Right lobe of liver (tissue), 6 donors: ENCODE measurements at places on chromosomes 3 and 15.
A peak's percentile ranks its signal among the peaks of the same experiment; 100 is the strongest.

DNA sequence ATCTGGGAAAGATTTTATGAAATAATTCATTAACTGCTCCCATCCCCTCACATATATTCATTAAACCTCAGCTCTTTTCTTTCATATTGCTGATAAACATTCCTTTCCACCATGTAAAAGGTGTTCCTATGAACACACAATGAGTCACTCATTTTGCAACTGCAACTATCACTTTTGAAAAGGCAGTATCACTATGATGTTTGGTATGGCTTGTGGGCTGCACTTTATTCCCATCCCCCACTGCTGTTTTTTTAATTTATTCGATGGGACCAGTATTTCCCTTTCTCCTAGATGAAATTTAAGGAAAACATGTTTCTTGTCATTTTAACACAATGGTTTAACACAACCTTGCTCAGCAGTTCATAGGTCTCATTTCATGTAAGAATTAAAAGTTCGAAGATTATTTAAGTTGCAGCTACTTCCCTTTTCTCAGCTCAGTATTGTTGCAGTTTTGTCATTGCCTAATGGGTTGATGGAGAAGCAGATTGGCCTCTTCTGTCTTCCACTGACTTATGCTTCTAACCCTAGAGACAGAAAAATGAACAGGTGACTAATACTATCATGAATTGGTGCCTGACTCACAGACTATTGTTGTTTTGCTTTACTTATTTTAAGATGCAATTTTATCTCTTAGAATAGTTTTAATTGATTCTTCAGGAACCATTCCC lies 280.3 kb downstream of the ZPLD1 start:
- H3K4me3 ChIP-seq = no peak overlapping the region

GRCh38 chr3:31431321-31431720 lies 101.4 kb upstream of the STT3B start:
- H3K4me3 ChIP-seq = no peak overlapping the region
- no peak for DNase-seq
- no peaks in the 10 kb centered on the region for H3K27me3 ChIP-seq
- no peak overlapping the region for H3K27ac ChIP-seq
- H3K4me1 ChIP-seq = no peaks in the 10 kb centered on the region

DNA sequence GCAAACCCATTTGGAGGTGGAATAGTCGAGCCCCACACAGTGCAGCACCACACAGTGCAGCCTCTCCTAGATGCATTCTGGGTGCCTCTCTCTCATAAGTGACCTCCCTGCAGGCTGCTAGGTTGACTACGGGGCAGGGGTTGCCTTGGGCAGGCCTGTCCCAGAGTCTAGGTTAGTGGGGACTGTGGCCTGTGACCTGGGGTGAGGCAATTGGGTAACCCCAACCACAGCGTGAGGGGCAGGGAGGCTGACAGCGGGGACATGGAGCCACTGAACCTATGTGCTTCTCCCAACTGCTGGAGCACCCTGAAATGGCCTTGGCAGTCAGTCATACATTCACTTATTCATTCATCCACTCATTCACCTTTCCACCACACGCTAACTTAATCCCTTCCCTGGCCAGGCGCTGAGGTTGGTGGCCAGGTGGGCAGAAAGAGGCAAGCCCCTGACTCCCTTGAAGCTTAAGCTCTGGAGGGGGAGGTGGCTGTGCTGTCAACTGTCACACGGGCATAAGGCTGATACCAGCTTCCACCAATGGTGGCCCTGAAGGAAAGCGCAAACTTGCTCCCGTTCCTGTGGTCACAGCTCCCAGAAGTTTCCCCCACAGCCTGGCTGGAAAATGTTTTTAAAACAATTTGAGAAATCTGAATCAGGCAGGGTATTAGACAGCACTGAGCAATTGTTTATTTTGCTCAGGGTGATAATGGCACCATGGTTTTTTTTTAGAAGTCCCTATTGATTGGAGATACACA lies 46.2 kb downstream of the WNT7A start:
- no peaks in the 10 kb centered on the region for H3K27me3 ChIP-seq
- no peaks in the 10 kb centered on the region for H3K36me3 ChIP-seq
- no peaks in the 10 kb centered on the region for H3K4me1 ChIP-seq
- H3K27ac ChIP-seq = no peak overlapping the region
- no peak for DNase-seq

- DNase-seq = no peak
- H3K4me1 ChIP-seq = no peaks in the 10 kb centered on the region
- no peaks in the 10 kb centered on the region for H3K27me3 ChIP-seq
- no peak overlapping the region for H3K4me3 ChIP-seq
- no peak overlapping the region for H3K27ac ChIP-seq
- H3K36me3 ChIP-seq = no peaks in the 10 kb centered on the region
Measured at GRCh38 chr3:149832086-149832485, 19.1 kb downstream of the RNF13 start.

DNA sequence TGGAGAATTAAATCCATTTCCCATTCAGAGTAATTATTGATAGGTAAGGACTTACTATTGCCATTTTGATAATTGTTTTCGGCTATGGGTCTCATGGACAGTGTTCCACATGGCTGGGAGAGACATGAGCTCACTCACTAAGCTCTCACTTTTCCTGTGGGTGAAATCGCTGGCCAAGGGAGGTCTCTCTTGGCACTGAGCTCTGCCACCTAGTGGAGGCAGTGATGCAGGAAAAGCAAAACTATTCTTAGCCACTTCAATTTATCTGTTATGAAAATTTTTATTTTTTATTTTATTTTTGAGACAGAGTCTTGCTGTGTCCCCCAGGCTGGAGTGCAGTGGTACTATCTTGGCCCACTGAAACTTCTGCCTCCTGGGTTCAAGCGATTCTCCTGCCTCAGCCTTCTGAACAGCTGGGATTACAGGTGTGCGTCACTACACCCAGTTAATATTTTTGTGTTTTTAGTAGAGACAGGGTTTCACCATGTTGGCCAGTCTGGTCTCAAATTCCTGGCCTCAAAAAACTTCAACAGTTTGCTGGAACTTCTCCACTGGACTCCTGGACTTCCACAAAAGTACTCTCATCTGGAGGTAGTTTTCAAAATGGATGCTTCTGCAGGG lies 4.7 kb upstream of the RNF13 start:
- H3K27me3 ChIP-seq = no peaks in the 10 kb centered on the region
- H3K27ac ChIP-seq = no peak overlapping the region
- peak; percentile 61 for DNase-seq
- no peaks in the 10 kb centered on the region for H3K36me3 ChIP-seq
- no peaks in the 10 kb centered on the region for H3K4me1 ChIP-seq

DNA sequence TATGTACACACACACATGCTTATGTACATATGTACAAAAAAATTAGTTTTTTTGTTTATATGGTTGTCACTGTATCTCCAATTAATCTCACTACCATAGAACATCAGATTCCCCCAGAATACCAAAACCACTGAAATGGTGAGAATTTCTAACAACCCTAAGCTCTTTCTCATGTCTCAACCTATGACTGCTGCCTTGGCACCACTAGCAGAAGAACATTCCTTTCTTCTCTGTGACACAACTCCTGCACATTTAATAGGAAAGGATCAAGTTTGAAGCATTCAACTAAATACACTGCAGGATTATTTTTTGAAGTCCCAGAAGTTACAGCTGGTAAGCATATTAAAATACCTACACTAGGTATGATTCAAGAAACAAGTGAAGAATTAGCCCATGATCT lies 109.6 kb downstream of the FAM174B start:
- no peaks in the 10 kb centered on the region for H3K4me1 ChIP-seq
- H3K36me3 ChIP-seq = no peaks in the 10 kb centered on the region
- DNase-seq = no peak
- no peaks in the 10 kb centered on the region for H3K27me3 ChIP-seq

GRCh38 chr3:49120096-49120437 lies 556 bp downstream of the USP19 start:
- no peaks in the 10 kb centered on the region for H3K27me3 ChIP-seq
- DNase-seq = no peak
- no peaks in the 10 kb centered on the region for H3K4me1 ChIP-seq
- peak overlapping the region; percentile 75 for H3K27ac ChIP-seq
- peaks cover 61% of the 10 kb centered on the region for H3K36me3 ChIP-seq

DNA sequence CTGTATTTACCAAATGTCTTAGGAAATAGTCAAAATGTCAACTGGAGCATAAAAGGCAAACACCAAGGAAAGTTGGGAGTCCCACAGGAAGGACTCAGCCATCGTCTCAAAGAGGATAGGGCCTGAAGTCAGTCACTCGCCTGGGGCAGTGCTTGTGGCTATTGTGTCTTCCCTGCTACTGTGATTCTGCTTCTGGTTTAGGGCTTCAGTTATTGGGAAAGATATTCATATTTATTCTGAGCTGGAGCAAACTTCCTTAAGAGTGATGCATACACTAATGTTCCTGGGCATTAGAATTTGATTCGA lies 118.1 kb downstream of the EDEM1 start:
- no peaks in the 10 kb centered on the region for H3K27me3 ChIP-seq
- no peaks in the 10 kb centered on the region for H3K36me3 ChIP-seq
- no peak for DNase-seq
- H3K27ac ChIP-seq = no peak overlapping the region
- H3K4me3 ChIP-seq = no peak overlapping the region

DNA sequence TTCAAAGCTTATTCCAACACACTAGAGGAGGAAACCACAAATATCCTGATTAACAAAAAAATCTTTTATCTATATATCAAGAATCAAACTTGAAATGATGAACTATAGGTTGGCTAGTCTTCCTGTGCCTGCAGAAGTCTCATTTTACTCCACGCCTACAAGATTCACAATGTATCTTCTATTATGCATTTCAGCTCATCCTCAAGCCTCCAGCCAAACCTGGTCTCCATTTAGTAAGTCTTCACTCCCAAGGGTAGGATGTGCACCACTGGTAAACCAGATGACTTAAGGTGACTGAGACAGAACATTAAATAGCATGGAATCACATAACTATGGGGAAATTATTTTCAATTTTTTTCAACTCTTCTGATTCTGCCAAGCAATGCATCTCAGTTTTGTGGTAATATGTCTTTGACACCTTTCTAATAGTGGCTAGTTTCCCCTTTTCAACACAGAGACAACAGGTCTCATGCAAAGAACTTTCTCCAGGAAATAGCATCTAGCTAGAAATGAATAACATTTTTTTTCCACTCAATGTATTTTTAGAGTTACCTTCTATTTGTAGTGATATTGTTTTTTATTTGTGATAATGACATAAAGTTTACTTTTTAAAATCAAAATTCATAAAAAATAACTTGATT lies 166.9 kb downstream of the TNIK start:
- no peak for DNase-seq
- H3K36me3 ChIP-seq = no peaks in the 10 kb centered on the region
- no peaks in the 10 kb centered on the region for H3K4me1 ChIP-seq
- no peaks in the 10 kb centered on the region for H3K27me3 ChIP-seq
- H3K4me3 ChIP-seq = no peak overlapping the region

GRCh38 chr3:195796795-195797194 lies 14.9 kb downstream of the MUC4 start:
- H3K4me3 ChIP-seq = no peak overlapping the region
- H3K27ac ChIP-seq = no peak overlapping the region
- no peaks in the 10 kb centered on the region for H3K4me1 ChIP-seq
- no peaks in the 10 kb centered on the region for H3K36me3 ChIP-seq
- DNase-seq = no peak
- H3K27me3 ChIP-seq = no peaks in the 10 kb centered on the region

DNA sequence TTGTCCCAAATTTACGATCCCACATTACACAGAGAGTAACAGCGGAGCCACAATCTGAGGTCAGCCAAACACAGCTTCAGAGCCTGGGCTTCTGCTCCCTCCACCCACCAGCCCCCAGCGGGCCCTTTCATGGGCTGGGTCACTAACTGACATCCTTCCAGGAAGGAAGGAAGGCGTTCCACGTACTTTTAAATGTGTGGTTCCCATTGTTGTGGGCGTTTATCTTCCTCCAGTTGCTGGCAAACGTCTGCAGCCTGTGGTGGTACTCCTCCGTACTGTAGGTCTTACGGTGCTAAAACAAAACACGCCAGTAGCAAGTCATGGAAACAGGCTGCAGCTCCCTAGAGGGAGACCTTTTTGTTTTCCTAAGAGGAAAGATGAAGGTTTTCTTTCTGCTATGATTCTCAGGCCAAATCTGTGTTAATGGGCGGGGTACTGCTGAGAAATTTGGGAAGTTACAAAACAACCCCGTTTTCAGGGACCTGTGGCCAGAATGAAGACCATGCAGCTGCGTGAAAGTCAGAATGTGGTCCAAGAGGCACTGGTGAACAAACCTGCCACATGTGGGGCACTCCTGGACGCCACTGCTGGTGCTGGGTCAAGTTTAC lies 7.6 kb downstream of the CTSH start:
- no peaks in the 10 kb centered on the region for H3K27me3 ChIP-seq
- H3K27ac ChIP-seq = no peak overlapping the region
- no peak overlapping the region for H3K4me3 ChIP-seq
- DNase-seq = no peak
- H3K4me1 ChIP-seq = peaks cover 5% of the 10 kb centered on the region

DNA sequence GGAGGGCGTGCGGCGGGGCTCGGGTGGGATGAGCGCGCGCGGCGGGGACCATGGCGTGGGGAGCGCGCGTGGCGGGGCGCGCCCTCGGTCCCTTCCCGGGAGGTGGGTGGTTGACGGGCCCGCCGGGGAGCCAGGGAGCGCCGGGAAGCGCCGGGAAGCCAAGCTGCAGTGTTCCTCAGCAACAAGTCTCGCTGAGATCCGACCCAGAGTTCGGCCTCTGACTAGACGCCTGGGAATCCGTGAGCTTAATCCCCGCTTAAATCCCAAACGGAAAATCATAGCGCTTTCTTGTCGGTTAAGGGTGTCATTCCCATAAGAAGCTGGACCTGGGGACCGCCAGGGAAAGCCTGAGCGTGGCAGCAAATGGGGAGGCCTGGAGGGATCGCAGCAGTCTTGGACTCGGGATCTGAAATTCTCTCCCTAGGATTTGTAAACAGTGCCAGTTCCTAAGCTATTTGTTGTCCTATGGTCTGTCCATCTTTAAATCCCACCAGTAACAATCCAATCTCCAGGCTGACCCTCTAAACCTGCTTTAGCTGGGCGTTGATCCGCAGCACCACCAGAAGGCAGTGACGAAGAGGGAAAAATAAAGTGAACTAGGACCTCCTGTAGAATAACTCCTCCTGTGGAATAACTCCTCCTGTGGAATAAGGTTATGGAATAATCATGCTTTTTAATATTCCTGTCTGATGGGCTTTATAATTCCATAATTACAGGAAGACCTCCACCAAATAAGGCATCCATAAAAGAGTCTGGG lies 570 bp upstream of the NEDD4 start:
- no peak for DNase-seq
- H3K4me1 ChIP-seq = no peaks in the 10 kb centered on the region
- no peaks in the 10 kb centered on the region for H3K36me3 ChIP-seq
- H3K27ac ChIP-seq = peak overlapping the region; percentile 83
- H3K4me3 ChIP-seq = peak overlapping the region; percentile 92
